ENCODE measurements at places on chromosomes 7 and 10.

DNA sequence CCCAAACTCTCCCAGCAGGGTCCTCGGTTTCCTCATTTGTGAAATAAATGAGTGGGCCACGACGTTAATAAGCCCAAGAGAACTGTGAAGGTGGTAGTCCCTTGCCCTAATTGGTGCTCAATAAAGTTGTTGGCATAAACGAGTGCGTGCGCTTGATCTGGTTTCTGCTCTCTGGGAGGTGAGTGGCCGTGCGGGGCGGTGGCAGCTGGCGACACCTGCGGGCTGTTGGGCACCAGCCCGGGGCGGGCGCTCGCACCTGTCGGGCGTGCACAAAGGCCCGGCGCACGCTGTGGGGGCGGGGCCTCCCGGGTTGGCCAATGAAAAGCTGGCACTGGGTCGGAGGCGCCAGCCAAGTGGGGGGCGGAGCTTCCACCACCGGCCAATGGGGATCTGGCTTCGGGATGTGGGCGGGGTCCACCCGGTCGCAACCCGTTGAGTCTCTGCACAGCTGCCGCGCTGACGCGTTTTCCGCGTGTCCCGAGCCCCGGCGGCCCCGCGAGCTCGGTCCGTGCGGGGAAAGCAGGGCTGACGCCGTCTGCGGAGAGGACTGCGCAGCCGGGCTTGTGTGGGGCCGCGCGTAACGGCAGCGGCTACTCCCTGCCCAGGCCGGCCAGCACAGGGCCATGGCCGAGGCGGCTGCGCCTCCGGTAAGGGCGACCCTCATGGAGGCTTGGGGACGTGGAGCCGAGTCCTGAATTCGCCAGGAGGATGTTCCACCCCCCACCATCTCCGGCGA, 23.0 kb downstream of the ZNF783 start:
- peak; percentile 96 for DNase-seq

GRCh38 chr10:118501637-118502440, 93.6 kb downstream of the PRLHR start:
- DNase-seq: no peak

- DNase-seq: no peak
These were observed 232.8 kb upstream of the NPSR1 start for GRCh38 chr7:34425194-34425593.

DNA sequence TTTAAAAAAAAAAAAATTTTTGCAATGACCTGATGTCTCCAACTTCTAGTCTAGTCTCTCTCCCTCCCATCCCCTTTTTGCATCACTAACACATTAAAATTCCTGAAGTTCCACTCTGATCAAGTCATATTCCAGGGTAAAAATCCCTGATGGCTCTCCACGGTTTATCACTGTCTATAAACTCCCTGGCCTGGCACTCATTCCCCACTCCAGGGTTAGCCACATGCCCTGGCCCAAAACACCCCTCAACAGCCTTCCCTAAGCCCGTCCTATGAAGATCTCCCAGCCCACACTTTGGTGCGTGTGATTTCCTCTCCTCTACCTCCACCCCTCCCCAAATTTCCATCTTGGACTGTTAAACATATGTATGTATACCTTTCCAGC, 125.4 kb downstream of the JAZF1 start:
- DNase-seq: no peak

GRCh38 chr7:106552645-106553445, 108.1 kb downstream of the CCDC71L start:
- DNase-seq: no peak

DNA sequence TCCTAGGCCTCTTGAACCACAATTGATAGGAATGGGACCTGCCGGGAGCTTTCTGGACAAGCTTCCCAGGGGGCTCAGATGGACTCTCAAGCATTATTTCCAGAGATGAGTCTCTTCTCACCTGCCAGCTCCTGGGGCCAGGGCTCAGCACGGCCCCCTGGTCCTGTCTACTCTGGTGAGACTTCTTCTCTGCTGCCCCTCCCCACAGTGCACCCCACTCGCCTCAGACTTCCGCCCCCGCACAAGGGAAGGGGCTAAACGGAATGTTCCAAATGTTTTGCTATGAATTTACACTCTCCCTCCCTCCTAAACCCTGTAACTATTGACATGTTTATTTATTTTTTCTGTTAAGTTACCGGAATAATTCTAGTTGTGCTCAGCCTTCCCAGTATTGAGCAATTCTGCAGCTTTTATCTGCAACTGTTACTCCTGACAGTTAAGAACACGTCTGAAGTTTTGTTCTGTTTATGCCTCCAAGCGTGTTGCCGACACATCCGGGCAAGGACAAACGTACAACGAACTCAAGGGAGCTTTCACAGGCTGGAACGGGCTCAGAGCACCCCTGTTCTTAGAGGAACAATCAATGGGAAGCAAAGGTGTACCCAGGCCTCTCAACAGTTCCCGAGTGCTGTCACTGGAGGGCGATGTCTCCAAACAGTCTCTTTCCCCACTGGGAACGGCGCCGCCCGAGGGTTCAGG, 55.2 kb downstream of the FHIP2A start:
- DNase-seq: peak; percentile 44

GRCh38 chr10:113663142-113663541, 699 bp downstream of the NRAP start:
- no peak for DNase-seq

- DNase-seq: no peak
These were observed 178.0 kb downstream of the MDFIC start for GRCh38 chr7:115099906-115100305.

DNA sequence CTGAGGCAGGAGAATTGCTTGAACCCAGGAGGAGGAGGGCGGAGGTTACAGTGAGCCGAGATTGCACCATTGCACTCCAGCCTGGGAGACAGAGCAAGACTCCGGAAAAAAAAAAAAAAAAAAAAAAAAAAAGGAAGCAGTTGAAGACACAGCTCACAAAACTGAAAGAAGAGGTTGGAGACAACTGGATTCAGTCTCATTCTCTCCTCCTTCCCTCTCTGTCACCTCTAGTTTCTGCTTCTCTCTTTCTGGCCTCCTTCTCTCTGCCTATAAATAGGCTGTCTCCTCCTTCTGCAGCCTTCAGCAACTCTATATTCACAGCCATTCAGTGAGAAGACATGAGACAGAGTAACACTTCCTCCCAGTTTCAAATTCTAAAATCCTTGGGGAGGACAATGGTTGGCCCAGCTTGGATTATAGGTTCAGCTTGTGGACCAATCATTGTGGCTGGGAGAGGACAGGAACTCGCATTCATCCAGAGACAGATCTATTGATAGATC, 125.6 kb upstream of the HABP2 start:
- no peak for DNase-seq

DNA sequence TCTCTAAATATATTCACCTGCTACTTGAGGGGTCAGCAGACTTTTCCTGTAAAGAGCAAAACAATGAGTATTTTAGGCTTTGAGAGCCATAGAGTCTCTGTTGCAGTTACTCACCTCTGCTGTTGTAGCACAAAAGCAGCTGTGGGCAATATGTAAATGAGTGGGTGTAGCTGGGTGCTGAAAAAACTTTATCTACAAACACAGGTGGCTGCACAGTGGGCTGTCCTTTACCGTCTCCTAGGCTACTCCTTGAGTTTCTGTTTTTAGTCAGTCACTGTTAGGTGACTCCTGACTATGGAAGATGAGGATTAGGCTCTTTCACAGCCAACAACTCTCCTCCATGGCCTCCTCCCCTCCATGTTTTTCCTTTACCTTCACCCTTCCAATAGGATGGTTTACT, 286.1 kb upstream of the C7orf33 start:
- no peak for DNase-seq

DNA sequence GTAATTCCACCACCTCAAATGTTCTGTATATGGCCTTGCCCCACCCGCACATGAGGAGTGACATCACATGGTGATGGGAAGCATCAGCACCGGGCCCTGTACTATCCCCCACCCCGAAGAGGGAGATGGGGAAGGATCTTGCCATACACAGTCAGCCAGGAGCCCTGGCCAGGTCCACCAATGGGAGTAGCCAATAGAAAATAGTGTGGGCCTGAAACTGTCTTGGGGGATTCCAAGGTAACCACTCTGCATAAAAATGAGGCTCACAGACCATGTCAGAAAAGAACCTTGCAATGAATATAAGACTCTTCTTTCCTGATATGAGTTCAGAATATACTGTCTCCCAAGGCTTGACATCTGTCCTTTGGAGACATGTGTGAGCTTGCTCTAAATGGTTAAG, 51.1 kb downstream of the ADRB1 start:
- no peak for DNase-seq

GRCh38 chr7:2818121-2818520, 26.0 kb downstream of the GNA12 start:
- DNase-seq: peak; percentile 13

- DNase-seq: no peak
These were observed 331.9 kb upstream of the NUPR2 start for GRCh38 chr7:56447864-56448693.

- DNase-seq: no peak
These were observed 248.5 kb downstream of the VTI1A start for GRCh38 chr10:112695539-112695938.

DNA sequence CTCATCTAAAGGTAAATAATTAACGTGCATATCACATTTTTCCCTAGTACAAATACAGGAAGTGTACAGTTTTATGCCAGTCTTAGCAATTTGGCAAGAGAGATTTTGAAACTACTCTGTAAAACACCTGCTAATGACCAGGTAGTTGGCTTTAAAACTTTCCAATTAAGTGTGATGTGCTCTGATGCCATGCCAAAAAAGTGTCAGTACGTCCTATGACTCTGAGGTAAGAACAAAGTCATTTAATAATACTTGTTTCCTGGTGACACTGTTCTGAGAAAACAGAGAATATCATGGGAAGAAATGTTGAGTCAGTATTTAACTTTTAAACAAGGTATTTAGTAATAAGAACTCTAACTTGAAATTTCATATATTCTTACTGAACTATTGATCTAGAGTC, 9.6 kb downstream of the PDZD8 start:
- no peak for DNase-seq

DNA sequence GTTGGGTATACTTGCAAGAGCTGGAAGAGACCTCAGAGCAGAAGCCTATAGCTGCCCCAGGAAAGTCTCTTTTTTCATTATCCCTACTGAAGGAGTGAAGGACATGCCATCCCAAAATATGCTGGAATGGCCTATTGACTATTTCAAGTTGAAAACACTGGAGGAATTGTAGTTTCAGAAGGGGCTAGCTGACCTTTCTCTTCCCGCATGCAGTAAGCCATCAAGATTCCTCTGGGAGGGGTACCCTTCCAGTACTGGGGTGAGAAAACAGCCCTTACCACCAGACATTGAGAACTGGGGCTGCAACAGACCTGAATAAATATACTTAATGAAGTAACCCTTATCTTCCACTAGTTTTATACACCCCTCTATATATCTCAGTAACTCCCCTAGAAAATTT, 41.7 kb downstream of the CHCHD3 start:
- DNase-seq: no peak

DNA sequence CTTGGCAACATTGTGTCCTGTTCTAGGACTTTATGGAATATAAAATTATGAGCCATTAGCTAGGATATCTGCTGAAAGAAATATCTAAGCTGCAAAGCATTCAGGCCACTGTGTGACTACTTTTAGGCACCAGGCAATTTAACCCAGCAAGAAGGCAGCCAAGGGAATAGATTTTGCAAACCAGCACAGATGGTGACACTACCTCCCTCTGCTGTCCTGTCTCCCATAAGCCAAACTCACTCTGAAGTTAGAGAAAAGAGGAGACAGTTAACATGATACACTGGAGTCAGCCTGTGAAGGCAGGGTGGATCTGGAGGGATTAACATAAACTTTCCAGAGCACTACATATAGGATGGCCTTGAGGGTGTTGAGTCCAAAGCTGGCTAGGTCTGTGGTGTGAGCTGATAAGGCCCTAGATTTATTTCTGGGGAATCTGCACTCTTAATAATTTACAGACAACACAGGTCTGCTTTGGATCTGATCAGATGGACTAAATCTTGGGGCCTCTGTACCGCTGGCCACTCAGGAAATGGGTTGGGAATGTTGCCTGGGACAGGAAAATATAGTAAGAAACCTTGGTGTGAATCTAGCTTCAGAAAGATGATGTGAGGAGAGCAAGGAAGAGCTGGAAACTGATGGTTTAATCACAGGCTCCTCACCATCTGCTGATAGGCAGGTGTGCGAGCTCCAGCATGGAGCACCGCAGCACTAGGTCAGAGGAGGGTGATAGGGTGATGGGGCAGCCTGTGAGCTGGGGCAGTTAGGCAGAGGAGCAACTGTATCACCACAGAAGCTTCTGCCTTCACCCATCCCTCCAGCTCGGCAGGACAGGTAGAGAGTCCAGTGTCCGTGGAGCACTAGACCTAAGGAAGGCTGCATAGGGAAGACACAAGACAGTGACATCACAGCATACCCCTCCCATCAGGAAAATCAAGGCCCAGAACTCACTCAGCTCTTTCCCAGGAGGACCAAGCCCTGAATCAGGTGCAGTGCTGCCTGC, 229.9 kb upstream of the PRSS1 start:
- DNase-seq: no peak

GRCh38 chr10:30980951-30981616, 50.6 kb downstream of the ZNF438 start:
- peak; percentile 29 for DNase-seq

- DNase-seq: no peak
These were observed 114.4 kb upstream of the GLI3 start for GRCh38 chr7:42351316-42351935.

- no peak for DNase-seq
These were observed 25.0 kb upstream of the PAXIP1 start for GRCh38 chr7:155027879-155028278.

- DNase-seq: no peak
These were observed 10.6 kb upstream of the LIPM start for GRCh38 chr10:88791924-88792323.

DNA sequence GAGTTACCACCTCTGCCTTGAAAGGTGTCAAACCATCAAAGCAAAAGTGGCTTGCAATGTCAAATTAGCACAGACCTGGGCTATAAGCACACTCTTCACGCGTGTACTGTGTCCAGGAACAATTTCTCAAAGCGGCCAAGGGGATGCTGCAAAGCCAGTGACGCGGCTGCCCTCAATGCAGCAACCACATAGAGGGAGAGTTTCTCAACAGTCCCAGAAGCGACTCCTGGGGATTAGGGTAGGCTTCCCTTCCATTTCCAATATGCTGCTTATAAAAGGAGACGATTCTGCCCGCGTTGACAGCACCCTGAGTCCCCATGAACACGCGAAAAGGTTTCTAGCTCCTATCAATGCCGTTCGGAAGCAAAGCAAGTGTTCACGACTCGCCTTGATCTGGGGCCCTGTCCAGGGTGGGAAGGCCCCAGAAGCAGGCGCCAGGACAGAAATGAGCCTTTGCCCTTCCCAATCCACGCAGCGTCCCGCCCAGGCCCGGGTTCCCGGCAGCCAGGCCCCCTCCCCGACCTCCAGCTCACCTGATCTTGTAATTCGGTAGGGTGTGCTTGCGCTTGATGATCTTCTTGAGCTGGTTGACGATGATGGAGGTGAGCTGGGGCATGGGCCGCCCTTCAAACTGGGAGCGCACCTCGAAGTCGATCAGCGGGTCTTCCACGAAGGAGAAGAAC, 1.3 kb downstream of the PDZD8 start:
- no peak for DNase-seq

DNA sequence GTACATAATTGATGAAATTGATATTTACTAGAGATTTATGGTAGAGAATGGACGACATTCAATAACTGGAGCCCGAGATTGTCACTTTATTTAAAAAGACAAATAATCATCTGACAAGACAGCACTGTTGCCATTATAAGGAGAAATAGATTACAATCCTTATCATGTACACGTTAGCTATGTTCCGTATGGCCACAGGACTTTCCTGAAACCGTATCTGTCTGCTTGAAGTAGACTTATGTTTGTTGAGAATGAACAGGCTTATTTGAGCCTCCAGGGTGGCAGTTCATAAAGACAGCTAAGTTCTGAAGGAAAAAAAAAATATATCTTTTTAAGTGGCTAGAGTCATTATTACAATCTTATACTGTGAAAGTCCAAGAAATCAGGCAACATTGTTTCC, 317.2 kb downstream of the BICC1 start:
- no peak for DNase-seq

- DNase-seq: no peak
These were observed 130.9 kb downstream of the TES start for GRCh38 chr7:116340943-116341907.

All from NCI-H1092 (cell line).